ENCODE measurements at places on chromosomes 3 and 15. TPM values are rescaled to one million over a fixed set of nuclear protein-coding genes. Genes with fewer than 3 reads are reported as not detected.
A peak's percentile ranks its signal among the peaks of the same experiment; 100 is the strongest.

Gene ARHGEF26
- total RNA-seq: not detected

Gene ACKR4
- total RNA-seq: 7.4 TPM

GRCh38 chr3:108381529-108382140 lies 85.3 kb downstream of the HHLA2 start:
- DNase-seq: peak; percentile 30

DNA sequence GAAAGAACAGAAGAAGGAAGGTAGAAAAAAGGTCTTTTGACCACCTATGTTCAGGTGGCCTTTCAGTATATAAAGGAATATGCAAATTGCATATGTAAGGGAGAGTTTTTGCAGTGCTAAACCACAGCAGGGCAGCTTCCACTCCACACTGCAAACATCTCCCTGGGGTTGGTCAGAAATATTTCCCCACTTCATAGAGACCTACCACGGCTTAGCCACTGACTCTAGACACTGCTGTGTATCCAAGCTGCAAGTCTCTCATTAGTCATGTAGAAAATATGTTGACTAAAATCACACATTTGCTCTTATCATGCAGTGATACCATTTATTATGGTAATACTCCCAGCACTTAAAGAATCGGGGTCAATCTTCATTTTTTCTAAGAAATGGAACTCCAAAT lies 214.9 kb upstream of the NR2F2 start:
- no peak for DNase-seq

DNA sequence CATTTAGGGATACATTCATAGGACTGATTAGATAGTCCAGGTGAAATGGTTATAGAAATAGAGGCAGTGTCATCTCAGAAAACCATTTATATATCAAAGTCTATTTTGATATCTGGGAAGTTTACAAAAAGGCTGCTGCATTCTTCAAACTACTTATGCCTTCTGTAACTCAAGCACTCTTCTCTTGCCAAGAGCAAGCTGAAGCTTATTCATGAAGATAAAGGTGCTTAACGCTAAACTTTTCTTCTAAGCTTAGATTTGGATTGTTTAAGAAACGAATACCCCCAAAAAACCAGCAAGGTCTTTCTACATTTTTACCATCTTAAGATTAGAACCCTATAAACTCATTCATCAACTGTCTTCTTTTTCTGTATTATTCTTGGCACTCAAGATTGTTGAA lies 23.3 kb upstream of the USF3 start:
- DNase-seq: no peak

- no peak for DNase-seq
Measured at GRCh38 chr3:72275331-72275751, 490.4 kb upstream of the PROK2 start.

- DNase-seq: no peak
Measured at GRCh38 chr15:40130799-40131502, 22.3 kb upstream of the BMF start.
